ENCODE measurements at places on chromosomes 16 and 17.

GRCh38 chr17:58648236-58648635, 43.6 kb downstream of the TEX14 start:
- H3K27ac ChIP-seq = no peak overlapping the region
- H3K4me3 ChIP-seq = no peak overlapping the region
- H3K36me3 ChIP-seq = no peaks in the 10 kb centered on the region
- no peaks in the 10 kb centered on the region for H3K4me1 ChIP-seq
- no peak for DNase-seq
- no peaks in the 10 kb centered on the region for H3K27me3 ChIP-seq

- H3K27ac ChIP-seq = no peak overlapping the region
- no peak overlapping the region for H3K4me3 ChIP-seq
- H3K4me1 ChIP-seq = no peaks in the 10 kb centered on the region
- no peaks in the 10 kb centered on the region for H3K36me3 ChIP-seq
- peaks cover 18% of the 10 kb centered on the region for H3K27me3 ChIP-seq
- DNase-seq = no peak
Measured at GRCh38 chr16:88975511-88976061, 1.4 kb downstream of the CBFA2T3 start.

GRCh38 chr17:48429638-48430586, at the start of gene SKAP1:
TSS of gene SKAP1 (minus strand) at chr17:48430214.
- no peaks in the 10 kb centered on the region for H3K4me1 ChIP-seq
- no peaks in the 10 kb centered on the region for H3K27me3 ChIP-seq
- H3K36me3 ChIP-seq = no peaks in the 10 kb centered on the region
- no peak within 1 kb of the TSS for H3K4me3 ChIP-seq
- no peak within 1 kb of the TSS for H3K27ac ChIP-seq

DNA sequence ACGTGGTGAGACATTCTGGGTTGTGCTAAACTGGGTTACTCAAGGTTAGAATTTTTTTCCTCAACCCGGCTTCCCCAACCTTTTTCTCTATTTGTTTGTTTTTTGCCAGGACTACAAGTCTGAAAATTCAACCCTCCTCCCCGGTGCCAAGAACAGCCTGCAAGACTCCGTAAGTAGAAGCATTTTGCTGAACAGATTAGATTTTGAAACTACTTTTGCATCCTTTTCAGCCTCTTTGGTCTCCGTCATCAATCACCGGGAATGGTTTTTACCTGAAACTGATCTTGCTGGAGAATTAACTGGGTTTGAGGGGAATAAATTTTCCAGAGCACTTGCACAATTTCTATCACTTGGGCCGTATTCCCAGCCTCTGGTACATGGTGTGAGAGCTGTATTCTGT, 501.2 kb upstream of the EEF2KMT start:
- no peak overlapping the region for H3K27ac ChIP-seq
- no peak overlapping the region for H3K4me3 ChIP-seq
- no peaks in the 10 kb centered on the region for H3K4me1 ChIP-seq
- no peaks in the 10 kb centered on the region for H3K27me3 ChIP-seq

GRCh38 chr17:45332989-45333701, 16.3 kb upstream of the MAP3K14 start:
- no peak for DNase-seq
- H3K27me3 ChIP-seq = no peaks in the 10 kb centered on the region
- no peaks in the 10 kb centered on the region for H3K4me1 ChIP-seq
- H3K36me3 ChIP-seq = no peaks in the 10 kb centered on the region
- H3K4me3 ChIP-seq = no peak overlapping the region

DNA sequence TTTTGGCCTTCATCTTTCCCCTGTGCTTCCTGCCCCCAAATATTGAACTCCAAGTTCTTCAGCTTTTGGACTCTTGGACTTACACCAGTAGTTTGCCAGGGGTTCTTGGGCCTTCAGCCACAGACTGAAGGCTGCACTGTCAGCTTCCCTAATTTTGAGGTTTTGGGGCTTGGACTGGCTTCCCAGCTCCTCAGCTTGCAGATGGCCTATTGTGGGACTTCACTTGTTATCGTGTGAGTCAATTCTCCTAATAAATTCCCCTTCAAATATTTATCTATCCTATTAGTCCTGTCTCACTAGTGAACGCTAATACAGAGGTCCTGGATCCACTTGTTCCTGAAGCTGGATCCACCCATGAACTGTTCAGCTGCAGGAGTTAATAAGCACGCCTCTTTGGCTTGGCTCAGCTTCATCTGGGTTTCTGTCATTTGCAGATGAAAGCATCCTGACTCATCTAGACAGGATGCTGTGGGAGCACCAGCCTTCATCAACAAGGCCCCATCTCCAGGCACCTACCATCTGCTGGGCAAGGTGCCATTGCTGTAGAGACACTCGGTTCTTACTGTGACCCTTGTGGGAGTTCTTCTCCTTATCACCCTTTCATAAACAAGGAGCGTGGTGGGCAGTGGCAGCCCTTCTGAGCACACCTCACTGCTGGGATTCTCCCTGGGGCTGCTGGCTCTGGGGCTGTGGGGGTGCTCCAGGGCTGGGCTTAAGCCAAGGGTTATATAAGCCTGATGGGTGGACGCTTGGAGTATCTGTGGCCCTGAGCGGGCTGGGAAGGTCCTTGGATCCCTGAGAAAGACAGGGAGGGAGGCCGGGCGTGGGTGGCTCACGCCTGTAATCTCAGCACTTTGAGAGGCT, 23.1 kb downstream of the LAT start:
- no peak for DNase-seq
- H3K4me3 ChIP-seq = no peak overlapping the region
- H3K27me3 ChIP-seq = no peaks in the 10 kb centered on the region
- H3K27ac ChIP-seq = no peak overlapping the region

DNA sequence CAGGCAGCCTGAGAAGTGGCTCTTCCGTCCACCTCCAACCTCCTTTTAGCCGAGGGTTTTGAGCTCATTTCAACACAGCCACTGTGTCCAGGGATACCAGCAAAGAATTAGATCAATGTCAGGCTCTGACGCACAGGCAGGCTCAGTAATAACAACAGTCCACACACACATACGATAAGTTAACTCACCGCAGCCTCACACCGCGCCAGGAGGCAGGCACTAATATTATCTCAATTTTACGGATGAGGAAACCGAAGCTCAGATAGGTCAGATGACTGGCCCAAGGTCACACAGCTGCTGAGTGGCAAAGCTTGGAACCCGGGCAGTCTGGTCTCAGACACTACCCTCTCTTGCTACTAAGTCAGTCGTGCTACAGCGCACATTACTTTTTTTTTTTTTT, 22.9 kb downstream of the ABR start:
- H3K4me3 ChIP-seq = no peak overlapping the region
- no peak overlapping the region for H3K27ac ChIP-seq
- DNase-seq = no peak
- H3K36me3 ChIP-seq = no peaks in the 10 kb centered on the region
- no peaks in the 10 kb centered on the region for H3K27me3 ChIP-seq
- peaks cover 5% of the 10 kb centered on the region for H3K4me1 ChIP-seq

All from A673 (cell line).